Left cardiac atrium (tissue), 4 donors: ENCODE measurements at places on chromosomes 5 and 9. TPM values are rescaled to one million over a fixed set of nuclear protein-coding genes. Genes with fewer than 3 reads are reported as not detected.
A peak's percentile ranks its signal among the peaks of the same experiment; 100 is the strongest.

- no peak for DNase-seq
Measured at GRCh38 chr9:109141375-109141774, 21.6 kb upstream of the TMEM245 start.

Gene SLC9A3
- 0.99 TPM for total RNA-seq

DNA sequence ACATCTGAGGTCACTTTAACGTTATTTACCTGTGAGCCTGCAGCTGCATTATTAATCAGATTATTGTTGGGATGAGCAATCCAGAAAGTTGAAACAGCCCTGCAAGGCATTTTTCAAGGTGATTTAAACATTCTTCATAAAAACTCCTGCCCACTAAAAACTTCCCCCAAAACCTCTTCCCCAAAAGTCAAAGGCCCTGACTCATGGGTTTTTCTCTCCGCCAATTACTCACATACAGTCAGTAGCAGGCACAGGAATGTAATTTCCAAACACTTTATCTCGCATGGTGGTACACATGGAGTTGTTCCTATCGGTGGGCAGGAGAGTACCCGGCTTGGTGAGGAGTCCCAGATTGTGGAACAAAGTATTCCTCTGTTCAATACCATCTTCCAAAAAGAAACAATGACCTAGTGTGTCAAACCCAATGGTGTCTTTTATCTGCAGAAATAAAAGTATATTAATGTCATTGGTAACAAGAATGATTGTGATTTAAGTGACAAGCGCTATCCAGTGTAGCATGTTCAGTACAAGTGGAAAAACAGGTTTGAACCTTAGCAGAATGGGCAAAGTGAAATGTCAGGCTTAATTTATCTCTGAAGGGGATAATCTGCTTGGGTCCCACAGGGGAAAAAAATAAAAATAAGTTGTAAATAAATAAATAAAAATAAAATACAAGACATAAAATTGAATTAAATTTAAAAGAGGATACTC lies 38.3 kb downstream of the CEMIP2 start:
- DNase-seq: no peak

DNA sequence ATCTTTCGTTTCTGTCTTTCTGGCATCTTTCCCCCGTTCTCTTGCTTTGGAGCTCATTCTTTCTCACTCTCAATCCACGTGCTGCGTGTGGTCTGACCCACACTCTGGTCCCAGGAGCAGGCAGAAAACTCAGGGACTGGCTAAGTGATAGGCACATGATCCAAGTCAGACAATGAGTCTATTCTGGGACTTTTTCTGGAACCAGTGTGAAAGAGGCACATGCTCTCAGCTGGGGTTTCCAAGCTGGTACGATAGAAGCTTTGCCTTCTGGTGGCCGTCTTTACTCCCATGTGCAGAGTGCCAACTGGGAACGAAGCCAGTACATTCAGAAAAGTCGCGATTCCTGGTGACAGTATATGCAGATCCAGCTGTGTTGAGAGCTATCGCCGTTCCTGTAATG lies 94.4 kb downstream of the PDZD2 start:
- no peak for DNase-seq

GRCh38 chr5:57725658-57726504 lies 243.3 kb upstream of the ACTBL2 start:
- DNase-seq: no peak

Gene SLC1A1
- total RNA-seq: 3.4 TPM

DNA sequence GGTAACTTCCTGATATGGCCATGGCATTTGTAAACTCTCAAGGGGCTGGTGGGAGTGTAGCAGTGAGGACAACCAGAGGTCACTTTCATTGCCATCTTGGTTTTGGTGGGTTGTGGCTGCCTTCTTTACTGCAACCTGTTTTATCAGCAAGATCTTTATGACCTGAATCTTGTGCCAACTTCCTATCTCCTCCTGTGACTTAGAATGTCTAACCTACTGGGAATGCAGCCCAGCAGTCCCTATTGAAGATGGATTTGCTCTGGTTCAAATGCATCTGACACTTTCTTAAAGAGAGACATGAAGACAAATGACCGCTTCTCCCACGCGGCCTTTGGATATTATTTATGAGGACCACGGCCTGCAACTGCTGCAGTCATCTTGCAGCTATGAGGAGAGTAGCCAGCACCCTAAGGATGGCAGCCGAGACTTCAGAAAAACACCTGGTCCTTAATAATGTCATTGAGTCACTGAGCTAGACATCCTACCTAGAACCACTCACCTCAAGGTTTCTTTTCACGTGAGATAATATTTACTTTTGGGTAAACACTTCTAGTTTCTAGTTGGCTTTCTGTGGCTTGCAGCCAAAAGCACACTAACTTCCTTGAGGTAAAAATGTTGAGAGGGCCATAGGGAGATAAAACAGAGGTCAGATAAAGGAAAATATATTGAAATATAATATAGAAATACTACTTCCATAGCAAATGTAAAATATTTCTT lies 28.2 kb downstream of the CETN3 start:
- no peak for DNase-seq

- no peak for DNase-seq
Measured at GRCh38 chr5:132375957-132376356, 6.4 kb downstream of the SLC22A5 start.

- no peak for DNase-seq
Measured at GRCh38 chr5:99369797-99370593, 441.2 kb upstream of the CHD1 start.

Gene RPL37
- 710 TPM for total RNA-seq

Gene GBGT1
- total RNA-seq: 10.8 TPM

Gene NUTM2G
- total RNA-seq: not detected

Gene SLC36A3
- not detected for total RNA-seq

GRCh38 chr5:36300927-36301540 lies 668 bp downstream of the RANBP3L start:
- no peak for DNase-seq

Gene RETREG1
- total RNA-seq: 114 TPM

- DNase-seq: no peak
Measured at GRCh38 chr5:79578876-79579275, 33.4 kb upstream of the TENT2 start.

- no peak for DNase-seq
Measured at GRCh38 chr5:168755548-168756093, 176.5 kb upstream of the PANK3 start.

- DNase-seq: peak; percentile 9
Measured at GRCh38 chr9:114288193-114289091, 34.5 kb upstream of the ORM1 start.

Gene FOXI1
- total RNA-seq: not detected

DNA sequence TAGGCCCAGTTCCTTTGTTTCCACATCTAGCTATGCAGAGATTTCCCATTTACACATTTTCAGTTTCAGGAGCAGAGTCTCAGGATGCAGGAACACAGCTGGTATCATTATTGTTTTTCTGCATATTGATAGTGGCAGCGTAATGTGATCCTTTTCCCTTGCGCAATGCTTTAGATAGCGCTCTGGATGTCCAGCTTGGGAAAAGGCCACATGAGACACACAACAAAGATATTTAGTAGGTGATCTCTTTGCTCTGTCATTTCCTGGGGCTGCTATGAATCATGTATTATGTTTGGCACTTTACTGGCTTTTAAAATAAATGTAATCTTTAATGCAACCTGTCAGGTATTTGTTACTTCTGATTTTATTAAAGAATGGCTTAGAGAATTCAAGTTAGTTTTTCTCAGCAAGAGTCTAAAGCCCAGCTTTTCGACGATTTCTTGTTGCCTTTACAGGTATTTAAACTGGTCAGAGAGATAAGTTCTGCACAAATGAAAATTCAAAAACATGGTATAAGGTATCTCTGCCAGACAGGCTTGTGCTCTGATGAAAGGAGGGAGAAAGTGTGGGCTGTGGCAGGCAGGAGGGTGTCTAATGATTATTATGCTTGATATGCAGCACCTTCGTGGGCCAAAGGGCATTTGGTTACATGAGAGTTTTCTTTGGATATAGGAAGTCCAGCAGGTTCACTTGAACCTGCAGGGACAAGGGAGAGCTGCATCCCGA lies 42.2 kb downstream of the PTTG1 start:
- no peak for DNase-seq

Gene FAT2
- 0.44 TPM for total RNA-seq

Gene PLGRKT
- total RNA-seq: 31.9 TPM

GRCh38 chr5:120293796-120294195 lies 170.3 kb upstream of the PRR16 start:
- no peak for DNase-seq

Gene CCL27
- not detected for total RNA-seq

- no peak for DNase-seq
Measured at GRCh38 chr9:75085640-75086039, 2.3 kb downstream of the NMRK1 start.

GRCh38 chr5:113606298-113607134 lies 93.0 kb downstream of the YTHDC2 start:
- DNase-seq: peak; percentile 34

- DNase-seq: no peak
Measured at GRCh38 chr9:135218331-135219225, 131.1 kb downstream of the OLFM1 start.

Gene TRIM7
- total RNA-seq: 9.0 TPM

DNA sequence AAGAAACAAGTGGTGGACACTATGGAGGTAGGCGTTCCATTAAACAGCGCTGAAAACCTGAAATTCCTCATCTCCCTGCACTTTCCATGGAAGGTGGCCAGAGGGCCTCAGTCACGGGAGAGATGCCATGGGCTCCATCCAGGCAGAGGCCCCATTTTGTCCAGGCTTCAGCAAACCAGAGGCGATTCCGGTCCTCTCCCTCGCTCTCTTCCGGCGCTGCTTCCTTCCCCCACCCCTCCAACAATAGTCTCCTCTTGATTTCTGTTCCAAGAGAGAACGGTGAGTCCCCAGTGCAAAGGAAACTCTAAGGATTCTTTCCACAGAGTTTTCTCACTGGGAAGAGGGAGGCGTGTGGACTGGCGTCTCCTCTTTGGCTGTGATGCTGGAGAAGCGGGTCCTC lies 7.5 kb downstream of the ZNF366 start:
- DNase-seq: peak; percentile 69

DNA sequence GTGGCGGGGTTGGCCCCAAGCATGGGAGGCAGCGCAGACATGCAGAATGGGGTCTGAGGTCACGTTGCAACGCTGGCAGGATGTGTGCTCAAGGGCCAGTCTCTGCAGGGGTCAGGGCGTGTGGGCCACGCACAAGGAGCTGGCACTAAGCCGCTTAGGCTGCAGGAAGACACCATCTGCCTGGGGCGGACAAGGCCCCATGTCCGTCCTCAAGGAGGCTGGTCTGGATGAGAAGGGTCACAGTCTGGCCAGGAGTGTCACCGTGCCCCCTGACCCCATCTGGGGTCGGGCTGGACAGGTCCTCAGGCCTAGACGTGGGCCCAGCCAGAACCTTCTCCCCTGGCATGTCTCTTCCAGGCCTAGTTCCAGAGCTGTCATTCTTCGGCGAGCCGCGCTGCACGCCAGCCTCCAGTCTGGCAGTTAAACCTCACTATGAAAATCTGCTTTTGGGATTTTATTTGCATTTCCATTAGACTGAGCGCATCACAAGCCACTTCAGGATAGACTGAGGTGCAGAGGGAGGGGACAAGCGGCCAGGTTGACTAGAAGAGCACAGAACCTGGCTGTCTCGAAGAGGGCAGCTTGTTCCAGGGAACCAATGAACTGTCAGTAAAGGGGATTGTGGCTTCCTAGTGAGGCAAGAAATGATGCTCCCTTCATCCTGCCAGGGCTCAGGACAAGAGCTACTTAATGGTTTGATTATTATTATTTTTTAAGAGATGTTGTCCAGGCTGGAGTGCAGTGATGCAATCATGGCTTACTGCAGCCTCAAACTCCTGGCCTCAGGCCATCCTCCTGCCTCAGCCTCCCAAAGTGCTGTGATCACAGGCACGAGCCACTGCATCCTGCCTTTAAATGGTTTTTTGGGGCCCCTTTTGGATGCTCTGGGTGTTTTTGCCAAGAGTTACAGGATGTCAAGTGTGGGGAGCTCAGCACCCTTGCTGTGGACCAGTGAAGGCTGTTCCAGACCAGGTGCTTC lies 4.3 kb downstream of the BRD3OS start:
- DNase-seq: no peak

DNA sequence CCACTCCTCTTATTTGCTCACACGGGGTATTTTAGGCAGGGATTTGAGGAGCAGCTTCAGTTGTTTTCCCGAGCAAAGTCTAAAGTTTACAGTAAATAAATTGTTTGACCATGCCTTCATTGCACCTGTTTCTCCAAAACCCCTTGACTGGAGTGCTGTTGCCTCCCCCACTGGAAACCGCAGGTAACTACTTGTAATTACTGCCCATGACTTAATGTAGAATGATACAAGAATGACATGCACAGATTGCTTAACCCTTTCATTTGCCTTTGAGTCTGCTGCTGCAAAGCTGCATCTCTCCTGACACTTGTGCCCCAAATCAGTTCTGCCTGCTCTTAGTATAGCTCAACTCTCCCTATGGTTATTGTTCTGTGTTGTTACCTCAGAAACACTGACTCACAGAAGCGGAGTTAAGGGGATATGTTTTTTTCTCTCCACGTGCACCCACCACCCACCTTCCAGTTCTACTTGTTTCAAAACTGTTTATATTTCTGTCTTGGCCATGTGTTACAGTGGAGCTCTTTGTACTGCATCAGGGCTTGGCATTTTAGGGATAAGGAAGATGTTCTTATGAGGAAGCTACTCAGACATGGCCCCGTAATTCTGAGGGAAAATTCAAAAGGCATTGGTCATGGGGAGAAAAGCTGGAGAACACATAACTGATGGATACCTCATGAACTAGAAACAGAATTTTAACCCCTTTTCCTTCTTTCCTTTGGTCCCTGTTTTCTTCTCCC lies 2.3 kb downstream of the ADRB2 start:
- no peak for DNase-seq

GRCh38 chr5:14928661-14929060 lies 57.1 kb upstream of the ANKH start:
- no peak for DNase-seq

DNA sequence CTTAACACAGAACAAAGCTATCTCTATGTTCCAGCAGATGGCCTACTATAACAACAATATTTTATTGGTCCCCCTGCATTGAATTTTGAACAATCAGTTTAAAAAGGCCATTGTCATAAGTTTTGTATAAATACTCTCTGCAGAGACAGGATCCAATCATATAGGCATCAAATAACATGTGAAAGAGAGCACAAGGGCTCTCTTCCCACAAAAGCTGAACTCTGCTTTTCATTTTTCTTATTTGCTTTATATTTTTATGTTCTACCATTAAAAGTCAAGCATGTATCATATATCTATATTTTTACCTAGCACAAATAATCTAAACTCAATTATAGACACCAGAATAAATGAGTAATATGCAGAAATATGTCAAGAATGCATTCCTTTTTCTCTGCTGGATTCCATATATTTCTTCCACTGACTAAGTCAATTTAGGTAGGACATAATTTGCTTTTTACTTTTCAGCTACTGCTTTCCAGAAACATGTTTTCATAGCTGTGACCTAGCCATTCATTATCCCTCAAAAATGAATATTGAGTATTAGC lies 143.6 kb downstream of the CDH9 start:
- no peak for DNase-seq

GRCh38 chr5:143314099-143314498 lies 89.4 kb downstream of the NR3C1 start:
- no peak for DNase-seq
